ENCODE measurements at places on chromosomes 11 and 22.

GRCh38 chr22:46245511-46245910 lies 4.6 kb downstream of the CDPF1 start:
- no peak for DNase-seq

GRCh38 chr22:22881116-22882000 lies 6.3 kb upstream of the IGLL5 start:
- no peak for DNase-seq

DNA sequence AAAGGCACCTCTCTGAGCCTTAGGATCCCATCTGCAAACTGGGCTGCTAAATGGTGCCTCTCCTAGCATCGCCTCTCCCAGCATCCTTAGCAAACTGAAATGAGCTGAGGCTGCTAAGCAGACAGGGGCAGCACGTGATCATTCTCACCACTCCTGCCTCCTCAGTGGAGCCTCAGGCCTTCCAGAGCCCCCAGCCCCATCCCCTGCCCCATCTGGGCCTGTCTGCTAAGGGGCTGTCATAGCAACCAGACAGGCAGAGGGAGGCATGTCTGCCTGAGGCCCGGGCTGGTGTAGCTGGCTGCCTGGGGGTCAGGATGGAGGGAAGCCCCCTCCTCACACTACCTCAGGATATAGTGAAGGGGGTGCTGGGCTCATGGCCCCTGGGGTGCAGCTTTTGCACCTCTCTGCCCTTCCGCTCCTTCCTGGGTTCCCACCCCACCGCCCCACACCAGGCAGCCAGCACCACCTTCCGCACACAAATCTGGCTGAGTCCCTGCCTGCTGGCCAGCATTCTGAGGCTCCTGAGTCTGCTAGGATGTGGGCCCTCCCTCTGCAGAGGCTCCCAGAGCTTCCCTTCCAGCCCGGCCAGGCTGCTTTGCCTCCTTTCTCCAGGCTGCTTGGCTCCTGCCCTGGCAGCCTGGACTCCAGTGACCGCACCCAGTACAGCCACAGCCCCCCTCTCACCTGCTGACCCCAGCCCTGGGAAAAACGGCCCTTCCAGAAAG lies 47.5 kb upstream of the TTLL12 start:
- DNase-seq = no peak

GRCh38 chr22:22237521-22237920 lies 7.1 kb upstream of the VPREB1 start:
- no peak for DNase-seq

GRCh38 chr11:71568704-71569349 lies 3.5 kb downstream of the KRTAP5-10 start:
- no peak for DNase-seq

GRCh38 chr11:1825785-1826451 lies 8.9 kb upstream of the SYT8 start:
- DNase-seq = no peak

GRCh38 chr22:34045311-34045710 lies 125.0 kb upstream of the LARGE1 start:
- no peak for DNase-seq

DNA sequence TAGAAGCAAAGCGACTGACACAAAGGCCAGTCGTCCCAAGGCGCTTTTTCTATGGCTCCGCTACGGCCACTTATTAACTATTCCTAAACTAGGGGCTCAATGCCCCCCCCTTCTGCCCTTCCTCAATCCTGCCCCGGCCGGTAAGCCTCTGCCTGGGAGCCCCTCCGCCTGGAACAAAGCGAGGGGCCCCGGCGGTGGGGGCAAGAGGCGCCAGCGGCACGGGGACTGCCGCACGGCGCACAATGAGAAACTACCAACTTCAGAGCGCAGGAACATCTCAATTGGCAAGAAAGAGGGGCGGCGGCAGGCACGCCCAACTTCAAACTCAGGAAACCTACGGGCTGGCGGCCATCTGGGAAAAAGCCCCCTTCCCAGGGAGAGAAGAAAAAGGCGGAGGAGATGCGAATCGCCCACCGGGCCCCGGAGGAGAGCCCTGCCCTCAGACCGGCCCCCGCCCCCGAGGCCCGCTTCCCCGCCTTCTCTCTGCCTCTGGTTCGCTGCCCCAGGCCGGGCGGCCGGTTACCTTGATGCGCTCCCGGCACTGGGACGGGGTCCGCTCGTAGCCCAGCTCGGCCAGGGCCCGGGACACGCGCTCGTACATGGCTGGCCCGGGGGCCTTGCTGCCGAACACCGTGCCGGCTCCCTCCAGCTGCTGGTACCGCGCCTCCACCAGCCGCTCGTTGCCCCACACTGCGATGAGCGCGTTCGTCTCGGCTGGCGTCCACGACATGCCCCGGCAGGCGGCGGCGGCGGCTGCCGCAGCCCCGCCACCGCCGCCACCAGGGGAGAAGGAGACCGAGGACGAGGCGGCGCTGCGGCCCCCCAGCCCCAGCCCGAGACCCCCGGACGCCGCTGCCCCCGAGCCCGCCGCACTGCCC lies 619 bp downstream of the MSANTD2 start:
- DNase-seq = no peak

DNA sequence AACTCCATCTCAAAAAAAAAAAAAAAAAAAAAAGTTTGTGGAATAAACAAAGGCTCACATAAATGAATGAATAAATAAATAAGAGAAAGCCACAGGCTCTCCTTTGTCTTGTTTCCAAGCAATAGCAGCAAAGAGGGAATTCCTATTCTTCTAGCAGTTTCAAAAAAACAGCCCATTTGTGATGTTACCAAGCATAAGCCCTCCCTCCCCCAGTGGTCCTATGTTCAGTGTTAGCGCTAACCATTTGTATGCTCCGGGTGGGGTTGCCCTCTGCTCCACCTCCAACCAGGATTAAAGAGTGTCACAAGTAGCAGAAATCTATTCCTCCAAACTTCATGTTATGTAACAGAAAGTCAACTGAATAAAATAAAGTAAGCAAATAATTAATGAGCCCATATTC lies 1215.0 kb upstream of the TENM4 start:
- no peak for DNase-seq

- no peak for DNase-seq
Observed at GRCh38 chr11:393219-394033, 583 bp upstream of the PKP3 start.

DNA sequence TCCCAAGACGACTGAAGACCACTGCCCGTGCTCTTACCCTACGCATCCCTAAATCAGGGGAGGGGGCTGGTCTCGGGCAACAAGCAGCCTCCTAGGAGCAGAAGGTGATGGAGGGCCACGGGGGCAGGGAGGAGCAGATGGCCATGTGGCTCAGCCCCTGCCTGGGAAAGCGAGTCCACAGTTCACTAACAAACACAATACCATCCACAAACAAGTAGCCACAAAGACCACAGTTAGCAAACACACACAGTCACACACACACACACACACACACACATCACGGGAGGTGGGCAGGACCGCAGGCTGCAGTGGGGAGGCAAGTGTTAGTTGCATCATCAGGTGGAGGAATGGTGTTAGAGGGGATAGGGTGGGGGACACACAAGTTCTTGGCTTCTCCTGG lies 13.2 kb upstream of the FXYD2 start:
- DNase-seq = no peak

DNA sequence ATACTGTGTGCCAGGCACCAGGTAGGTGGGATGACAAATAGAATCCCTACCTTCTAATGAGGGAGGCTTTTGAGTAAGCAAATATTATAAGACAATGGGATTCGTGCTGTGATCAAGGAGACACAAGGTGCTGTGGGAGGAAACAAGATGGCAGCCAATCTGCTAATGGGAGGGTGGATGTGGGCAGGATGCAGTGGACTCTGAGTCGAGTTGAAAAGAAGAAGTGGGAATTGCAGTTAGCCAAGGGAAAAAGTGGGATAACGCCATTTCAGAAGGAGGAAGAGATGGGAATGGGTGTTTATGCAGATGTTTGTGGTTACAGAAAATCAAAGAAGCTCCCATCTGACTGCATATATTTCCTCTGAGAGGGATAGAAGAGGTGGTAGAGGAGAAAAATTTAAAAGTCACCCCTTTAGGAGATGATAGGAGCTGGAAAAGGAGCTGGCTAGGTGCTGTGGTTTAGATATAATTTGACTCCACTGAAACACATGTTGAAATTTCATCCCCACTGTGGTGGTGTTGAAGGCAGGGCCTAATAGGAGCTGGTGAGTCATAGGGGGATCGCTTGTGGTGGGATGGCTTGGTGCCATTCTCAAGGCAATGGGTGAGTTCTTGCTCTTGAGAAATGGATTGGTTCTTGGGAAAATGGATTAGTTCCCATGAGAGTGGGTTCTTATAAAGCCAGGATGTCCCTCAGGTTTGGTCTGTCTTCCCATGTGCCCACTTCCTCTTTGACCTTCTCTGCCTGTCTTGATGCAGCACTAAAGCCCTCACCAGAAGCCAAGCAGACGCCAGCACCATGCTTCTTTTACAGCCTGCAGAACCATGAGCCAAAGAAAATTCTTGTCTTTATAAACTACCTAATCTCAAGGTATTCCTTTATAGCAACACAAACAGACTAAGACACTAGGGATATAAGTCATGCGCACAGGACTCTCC lies 30.0 kb upstream of the POU2AF1 start:
- DNase-seq = no peak

DNA sequence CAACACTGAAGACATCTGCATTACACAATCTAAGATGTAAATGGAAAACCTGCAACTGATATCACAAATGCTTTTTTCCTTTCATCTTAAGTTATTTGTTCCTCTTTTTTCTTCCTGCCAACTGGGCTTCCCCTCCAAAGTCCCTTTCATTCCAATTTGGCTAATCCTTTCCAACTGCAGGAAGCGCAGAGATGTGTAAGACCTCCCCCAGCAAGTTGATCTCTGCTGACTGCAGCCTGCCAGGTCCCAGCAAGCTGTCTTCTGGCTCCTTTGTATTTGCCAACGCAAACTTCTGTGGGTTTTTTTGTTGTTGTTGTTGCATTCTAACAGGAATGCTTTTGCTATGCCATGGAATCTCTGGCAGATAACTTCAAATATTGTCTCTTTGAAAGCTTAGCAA lies 38.5 kb upstream of the LRRC4C start:
- DNase-seq = no peak

DNA sequence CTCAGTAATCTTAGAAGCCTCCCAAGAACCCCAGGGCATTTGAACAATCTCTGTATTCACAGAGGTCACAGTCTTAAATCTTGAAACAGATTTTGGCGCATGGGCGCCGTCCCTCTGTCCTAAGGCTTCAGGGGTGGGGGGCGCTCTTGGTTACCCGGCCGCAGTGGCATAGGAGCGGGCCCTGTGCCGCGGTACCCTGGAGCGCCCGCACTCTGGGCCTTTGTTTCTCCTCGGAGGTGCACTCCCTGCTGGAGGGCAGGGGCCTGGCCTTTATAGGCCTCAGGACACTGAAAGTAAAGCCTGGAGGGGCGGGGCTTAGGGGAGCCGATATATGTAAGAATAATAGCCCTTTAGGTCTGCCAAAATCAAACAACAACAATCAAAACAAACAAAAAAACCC lies 197.3 kb upstream of the FOLH1 start:
- DNase-seq = no peak

GRCh38 chr11:35111161-35112055 lies 27.6 kb upstream of the CD44 start:
- DNase-seq = no peak

DNA sequence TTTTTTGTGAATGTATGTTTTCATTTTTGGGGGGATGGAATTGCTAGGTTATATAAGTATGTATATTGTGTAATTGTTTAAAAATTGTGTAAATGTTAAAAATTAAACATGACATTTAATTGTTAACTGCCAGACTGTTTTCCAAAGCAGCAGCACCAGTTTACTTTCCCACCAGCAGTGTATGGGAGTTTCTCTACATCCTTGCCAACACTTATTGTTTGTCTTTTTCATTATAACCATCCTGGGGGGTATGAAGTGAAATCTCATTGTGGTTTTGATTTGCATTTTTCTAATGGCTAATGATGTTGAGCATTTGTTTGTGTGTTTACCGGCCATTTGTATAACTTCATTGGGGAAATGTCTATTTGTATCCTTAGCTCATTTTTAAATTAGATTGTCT lies 31.7 kb upstream of the RRAS2 start:
- no peak for DNase-seq

DNA sequence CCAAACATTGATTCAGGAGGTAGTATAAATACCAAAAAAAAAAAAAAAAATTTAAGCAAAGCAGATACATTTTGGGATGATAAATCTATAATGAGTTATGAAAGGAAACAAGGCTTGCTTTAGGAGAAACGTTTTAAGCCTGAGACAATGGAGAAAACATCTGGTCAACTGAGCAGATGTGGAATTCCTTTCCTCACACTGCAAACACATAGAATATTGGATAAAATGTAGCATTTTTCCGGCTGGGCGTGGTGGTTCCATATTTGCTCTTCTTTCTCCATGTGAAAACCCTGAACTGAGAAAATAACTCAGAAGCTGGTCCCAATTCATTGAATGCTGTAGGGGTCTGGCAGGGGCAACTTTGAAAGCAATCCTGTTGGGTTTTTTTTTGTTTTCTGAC lies 33.9 kb downstream of the ENDOD1 start:
- DNase-seq = no peak

DNA sequence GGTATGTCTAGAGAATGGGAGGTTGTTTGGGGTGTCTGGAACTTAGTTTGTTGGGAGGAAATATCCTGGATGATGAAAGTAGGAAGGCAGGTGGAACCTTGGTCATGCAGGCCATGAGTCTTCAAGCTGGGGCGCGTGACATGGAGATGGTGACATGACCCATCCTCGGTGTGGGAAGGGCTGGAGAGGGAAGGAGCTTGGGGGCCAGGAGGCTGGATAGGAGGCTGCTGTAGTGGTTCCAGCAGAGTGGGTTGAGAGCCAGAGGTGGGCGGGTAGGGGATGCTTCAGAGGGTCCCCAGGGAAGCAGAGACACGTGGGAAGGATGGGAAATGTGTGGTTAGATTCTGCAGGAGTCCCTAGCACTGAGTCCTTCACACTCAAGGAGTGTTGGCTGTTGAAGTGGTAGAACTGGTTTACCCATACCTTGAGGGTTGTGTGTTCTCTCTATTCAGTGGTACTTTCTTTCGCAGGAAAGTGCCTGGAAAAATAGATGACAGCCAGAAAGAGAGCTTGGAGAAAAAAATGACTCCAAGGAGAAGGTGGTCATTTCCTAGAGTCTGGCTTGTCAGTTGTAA lies 56.8 kb downstream of the LDLRAD3 start:
- no peak for DNase-seq

- DNase-seq = no peak
Observed at GRCh38 chr11:119729951-119730613, 1.1 kb upstream of the NECTIN1 start.

- DNase-seq = no peak
Observed at GRCh38 chr22:44389181-44389580, 76.4 kb upstream of the SHISAL1 start.

DNA sequence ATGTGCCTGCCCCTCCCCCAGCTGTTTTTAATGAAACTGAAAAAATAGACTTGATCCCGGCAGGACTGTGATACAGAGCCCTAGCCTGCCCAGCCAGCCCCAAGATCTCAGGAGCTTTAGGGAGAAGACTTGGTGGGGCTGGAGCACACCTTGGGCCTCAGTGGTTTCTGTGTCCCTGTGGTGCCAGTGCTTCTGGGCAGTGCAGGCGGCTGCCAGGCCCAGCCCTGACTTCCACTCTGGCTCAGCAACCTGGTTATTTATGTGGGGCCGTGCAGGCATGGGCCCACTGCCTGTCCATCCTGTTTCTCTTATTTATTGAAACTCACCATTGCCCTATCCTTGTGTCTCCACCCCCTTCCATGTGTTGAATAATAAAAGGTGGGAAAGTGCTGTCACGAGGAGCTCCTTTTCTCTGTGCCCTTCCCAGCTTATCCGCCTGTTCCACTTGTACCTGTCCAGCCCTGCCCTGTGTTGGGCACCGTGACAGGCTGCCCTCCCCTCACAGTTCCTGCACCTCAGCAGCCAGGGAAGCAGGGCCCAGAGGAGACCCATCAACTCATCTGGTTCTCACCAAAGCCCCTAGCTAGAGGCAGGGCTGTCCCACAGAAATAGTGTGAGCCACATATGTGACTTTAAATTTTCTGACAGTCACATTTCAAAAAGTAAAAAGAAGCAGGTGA lies 20.2 kb downstream of the RELT start:
- no peak for DNase-seq

All from smooth muscle cell of the brain vasculature (primary cell).